ENCODE measurements at places on chromosomes 12 and 14.

GRCh38 chr12:4269279-4269991 is 4.1 kb upstream of the CCND2 start:
- peak; percentile 76 for DNase-seq

DNA sequence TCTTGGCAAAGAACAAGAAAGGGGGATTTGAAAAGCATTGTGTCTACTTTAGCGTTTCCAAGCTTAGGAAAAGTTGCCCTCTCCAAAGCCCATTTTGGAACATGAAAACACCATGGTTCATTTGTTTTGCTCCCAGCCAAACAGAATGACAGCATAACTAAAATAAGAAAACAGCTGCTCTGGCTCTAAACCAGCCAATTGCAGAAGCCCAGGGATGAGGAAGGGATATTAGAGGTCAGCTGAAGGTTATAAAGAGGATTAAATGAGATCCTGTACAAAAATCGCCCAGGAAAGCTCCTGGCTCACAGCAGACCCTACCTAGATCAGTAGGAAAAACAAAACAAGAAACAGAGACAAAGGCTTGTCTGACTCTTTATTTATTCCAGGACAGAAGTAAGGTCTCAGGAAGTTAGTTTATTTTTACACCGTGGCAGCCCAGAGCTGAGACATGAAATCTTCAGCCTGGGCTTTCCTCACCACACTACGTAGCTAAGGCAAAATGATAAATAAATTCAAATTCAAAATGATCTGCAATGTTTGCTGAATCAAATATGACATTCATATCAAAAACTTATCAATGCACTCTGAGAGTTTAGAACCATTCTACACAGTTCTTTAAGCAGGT is 25.9 kb downstream of the SPX start:
- no peak for DNase-seq

- DNase-seq = no peak
Observed at GRCh38 chr12:42299392-42300308, 26.2 kb downstream of the ZCRB1 start.

GRCh38 chr12:95460896-95461295 is 13.1 kb upstream of the METAP2 start:
- DNase-seq = no peak

DNA sequence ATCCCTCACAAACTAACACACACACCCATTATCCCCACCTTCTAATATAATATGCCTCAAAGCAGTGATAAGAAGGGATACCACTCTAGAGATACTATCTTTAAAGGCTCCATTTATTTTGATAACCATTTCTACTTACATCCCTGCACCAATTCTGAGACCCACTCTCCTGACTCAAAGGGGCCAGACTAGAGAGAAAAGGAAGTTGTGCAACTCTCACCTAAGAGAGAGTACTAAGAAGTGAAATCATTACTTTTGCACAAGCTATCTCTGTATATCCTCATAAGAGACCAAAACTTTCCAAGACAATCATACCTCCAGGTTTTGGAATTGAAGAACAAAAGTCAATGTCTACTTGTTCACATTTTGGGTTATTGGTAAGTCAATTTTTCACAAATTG is 45.4 kb upstream of the USP15 start:
- no peak for DNase-seq

DNA sequence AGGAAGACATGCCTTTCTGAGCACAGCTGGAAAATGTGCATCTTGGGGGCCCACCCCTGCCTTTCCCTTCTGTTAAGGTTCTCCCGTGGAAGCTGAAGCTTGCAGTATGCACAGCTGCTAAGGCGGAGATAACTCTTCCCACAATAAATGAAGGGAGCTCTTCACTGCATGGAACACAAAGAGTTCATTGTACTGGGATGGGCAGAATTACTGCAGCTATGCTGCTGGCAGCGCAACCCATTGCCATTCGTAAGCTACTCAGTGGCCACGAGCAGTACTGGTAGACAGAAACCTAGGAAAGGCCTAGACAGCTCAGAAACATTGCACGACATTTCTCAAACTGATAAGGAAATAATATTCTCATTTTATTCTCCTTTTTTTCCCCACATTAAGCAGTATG is 310.2 kb downstream of the MDGA2 start:
- no peak for DNase-seq

DNA sequence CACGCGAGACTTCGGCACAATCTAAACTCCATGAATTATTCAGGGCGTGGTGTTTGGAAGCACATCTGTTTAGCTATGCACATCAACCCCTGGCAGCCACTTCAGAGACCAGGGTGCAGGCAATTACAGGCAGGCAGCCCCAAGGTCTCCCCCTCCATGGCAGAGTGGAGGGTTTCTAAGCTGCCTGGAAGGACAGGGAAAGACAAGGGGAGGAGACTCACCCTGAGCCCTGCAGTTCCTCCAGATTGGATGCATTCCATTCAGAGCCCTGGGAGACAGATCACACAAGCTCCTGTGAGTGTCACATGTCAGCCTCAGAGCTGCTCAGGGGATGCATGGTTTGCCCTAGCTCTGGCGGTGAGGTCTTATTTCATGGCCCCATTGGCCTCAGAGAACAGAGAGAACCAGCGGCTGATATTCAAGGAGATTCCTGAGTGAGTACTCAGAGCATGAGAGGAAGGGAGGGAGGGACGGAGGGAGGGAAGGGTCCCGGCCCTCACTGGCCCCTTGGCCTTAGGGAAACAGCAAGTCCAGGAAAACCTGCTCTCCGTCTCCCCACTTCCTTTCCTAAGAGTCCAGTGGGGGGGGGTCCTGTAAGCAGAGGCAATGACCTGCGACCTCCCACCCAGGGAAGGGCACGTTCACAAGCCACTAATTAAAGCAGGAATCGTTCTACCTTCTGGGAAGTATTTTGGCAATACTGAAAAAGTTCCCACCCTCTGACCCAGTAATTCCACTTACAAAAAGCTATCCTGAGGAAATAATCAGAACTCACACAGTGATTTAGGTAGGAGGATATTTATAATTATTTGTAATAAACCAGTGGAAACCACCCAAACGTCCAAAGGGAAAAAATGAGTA is 55.1 kb downstream of the SSH1 start:
- DNase-seq = peak; percentile 91

GRCh38 chr14:36503771-36504741 is 16.0 kb downstream of the NKX2-1 start:
- DNase-seq = no peak

DNA sequence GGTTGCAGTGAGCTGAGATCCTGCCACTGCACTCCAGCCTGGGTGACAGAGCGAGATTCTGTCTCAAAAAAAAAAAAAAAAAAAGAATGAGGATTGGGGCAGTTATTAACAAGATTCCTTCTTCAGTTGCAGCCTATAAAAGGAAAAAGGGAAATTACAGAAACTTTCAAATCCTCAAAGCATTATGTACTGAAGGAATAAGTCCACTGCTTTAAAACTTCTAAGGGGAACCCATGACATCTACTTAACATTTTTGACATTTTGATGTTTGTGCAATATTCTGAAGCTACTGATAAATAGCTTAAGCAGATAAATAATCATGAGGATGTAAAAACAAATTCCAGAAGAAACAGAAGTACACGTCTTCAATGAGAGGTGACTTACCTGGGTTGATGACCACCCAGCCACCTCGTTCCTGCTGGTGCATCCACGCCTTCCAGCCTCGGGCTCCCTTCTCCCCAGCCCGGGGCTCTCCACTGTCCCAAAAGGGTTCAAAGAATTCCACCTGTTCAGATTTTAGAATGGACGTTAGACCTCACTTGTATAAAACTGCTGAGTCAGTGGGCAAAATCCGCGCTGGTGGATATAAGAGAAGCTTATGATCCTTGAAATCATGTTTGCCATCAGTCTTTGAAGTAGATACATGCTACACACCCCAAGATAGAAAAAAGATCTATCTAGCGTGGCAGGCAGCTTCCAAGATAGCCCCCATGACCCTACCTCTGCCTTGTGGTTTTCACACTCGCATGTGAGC is 33.7 kb downstream of the NRDE2 start:
- no peak for DNase-seq

DNA sequence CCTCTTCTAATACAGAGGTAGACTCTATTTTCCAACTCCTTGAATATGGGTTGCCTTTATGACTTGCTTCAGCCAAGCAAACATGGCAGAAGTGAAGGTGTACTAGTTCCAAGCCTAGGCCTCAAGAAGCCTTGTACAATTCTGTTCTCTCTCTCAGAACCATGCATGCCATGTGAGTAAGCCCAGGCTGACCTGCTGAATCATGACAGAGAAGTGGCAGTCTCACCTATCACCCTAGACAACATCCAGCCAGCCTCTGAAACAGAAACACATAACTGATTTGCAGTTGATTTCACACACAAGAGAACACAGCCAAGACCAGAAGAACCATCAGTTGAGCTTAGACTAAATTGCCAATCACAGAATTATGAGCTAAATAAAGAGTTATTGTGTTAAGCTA is 157.2 kb downstream of the GARIN6 start:
- no peak for DNase-seq

DNA sequence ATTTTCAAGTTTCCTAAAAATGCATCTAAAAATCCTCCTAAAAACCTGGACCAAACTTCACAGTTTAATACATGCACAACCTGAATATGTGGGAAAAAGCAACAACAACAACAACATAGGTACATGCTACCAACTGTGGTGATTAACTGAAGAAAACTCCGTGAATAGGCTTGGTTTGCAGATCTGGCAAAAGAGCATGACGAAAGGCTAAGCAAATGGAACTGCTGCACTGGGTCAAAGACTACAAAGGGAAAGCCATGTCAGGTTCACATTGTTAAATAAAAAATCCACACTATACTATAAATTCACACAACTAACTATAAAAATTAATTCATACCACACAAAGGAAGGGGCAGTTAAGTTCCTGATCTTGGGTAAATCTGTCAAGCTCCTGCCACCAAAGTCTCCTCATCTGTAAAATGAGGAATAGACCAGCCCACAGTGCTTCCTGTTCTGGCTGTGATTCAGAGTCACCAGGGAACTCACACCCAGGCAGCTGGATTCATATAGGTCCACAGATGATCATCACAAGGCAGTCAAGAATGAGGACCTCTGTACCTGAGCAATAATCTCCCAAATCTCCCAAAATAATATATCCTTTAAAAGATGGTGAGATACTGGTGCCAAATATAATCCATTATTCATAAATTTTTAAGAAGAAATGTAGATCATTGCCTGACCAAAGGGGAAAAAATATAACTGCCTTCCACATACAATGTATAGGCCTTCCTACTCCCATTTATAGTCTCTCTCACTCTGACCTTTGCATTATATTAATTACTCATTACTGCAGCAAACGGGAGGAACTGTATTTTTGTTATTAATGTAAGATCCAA is 7.0 kb downstream of the CORO1C start:
- no peak for DNase-seq

DNA sequence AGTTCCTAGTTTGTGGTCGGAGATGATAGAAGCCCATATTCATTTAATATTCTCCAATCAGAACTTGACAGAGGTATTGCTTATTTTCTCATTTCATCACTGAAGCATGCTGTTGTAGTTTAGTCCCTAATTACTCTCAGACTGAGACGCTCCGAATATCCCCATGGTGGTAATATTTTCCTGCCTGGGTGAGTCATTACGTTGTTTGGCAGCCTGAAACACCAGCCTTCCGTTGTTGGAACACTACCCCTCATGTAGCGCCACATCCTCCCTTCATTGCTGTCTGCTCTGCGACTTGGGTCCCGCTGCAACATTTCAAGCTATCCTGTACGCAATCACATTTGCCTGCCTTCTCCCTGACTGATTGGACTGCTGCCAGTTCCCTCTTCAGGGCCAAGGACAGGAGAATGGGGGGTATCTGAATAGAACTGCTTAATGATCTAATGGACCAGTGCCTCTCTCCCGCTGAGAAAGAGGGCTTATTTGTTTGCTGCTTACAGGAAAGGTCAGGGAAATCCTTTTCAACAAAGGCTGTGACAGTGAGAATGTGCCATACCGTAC is 369.1 kb downstream of the NPAS3 start:
- no peak for DNase-seq

GRCh38 chr14:32189811-32190210 is 12.0 kb upstream of the RNU6-7 start:
- DNase-seq = no peak

GRCh38 chr12:78191611-78192010 is 360.9 kb downstream of the NAV3 start:
- DNase-seq = no peak

- DNase-seq = no peak
Observed at GRCh38 chr14:81519200-81520011, 14.2 kb downstream of the SEL1L start.

DNA sequence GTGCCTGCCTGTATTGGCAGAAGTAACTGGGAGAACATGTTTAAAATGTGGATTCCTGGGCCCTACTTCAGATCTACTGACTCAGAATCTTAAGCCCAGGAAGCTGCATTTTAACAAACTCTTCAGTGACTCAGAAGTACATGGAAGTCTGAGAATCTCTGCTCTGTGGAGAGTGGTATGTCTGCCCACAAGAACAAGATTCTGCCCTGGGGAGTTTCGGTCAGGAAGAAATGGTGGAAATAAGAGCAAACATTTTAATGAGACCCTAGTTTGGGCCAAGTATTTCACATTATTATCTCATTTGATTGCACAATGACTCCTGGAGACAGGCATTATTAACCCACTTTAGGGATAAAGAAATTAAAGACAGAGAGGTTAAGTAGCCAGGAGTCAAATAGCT is 8.2 kb downstream of the ALDH1L2 start:
- DNase-seq = no peak

GRCh38 chr12:31353750-31354708 is 28.1 kb upstream of the SINHCAF start:
- peak; percentile 58 for DNase-seq

- DNase-seq = no peak
Observed at GRCh38 chr12:20599757-20600156, 95.4 kb upstream of the SLCO1C1 start.

GRCh38 chr12:81949841-81950308 is 190.7 kb upstream of the PPFIA2 start:
- DNase-seq = no peak

DNA sequence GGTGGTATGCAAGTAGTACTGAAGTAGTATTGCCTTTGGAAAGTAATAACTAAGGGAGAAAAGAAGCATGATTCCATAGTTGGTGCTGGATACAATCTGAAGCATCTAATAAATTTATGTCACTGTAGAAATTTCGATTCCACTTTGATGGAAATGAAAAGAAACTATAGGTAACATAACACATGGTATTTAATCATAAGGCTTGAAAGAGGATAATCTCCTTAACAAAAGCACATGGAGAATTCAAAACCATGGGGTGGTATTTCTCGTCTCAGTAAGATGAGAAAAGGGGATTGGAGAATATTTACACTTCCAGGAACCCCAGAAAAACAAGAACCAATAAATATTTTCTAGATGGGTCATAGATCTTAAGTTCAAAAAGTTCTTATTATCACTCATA is 72.7 kb downstream of the NDUFA12 start:
- DNase-seq = no peak

GRCh38 chr14:22939684-22940083 is 10.5 kb upstream of the PRMT5 start:
- DNase-seq = no peak

- DNase-seq = peak; percentile 57
Observed at GRCh38 chr12:122834921-122835749, at the start of gene HIP1R. HIP1R (plus strand) TSS chr12:122835457; CDS start chr12:122835551, 94 bp downstream.

DNA sequence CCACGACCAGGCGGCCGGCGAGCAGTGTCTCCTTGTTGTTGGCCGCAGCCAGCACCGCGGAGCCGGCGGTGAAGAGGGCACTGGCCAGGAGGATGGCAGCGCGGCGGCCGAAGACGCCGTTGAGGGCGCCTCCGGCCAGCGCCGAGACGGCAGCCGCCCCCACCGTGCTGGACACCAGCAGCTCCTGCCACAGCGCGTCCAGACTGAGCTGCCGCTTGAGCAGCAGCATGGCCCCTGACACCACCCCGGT is 691 bp downstream of the SLC2A13 start:
- peak; percentile 33 for DNase-seq

- no peak for DNase-seq
Observed at GRCh38 chr12:85457016-85457415, 177.0 kb downstream of the ALX1 start.

All from neuronal stem cell (in vitro differentiated cells).